ENCODE measurements at places on chromosomes 1 and 21.

GRCh38 chr21:34004013-34004938 is 69.1 kb upstream of the MRPS6 start:
- no peaks in the 10 kb centered on the region for H3K4me1 ChIP-seq
- no peak overlapping the region for H3K27ac ChIP-seq
- no peak overlapping the region for H3K4me3 ChIP-seq
- no peaks in the 10 kb centered on the region for H3K36me3 ChIP-seq
- DNase-seq: no peak

GRCh38 chr1:17119773-17120480 is 676 bp upstream of the PADI2 start:
- no peak for DNase-seq
- peak overlapping the region; percentile 74 for H3K4me3 ChIP-seq
- H3K27me3 ChIP-seq: peaks cover 15% of the 10 kb centered on the region
- no peaks in the 10 kb centered on the region for H3K4me1 ChIP-seq
- no peaks in the 10 kb centered on the region for H3K36me3 ChIP-seq

- no peak overlapping the region for H3K4me3 ChIP-seq
- no peaks in the 10 kb centered on the region for H3K4me1 ChIP-seq
- no peak overlapping the region for H3K27ac ChIP-seq
- H3K36me3 ChIP-seq: peaks cover 12% of the 10 kb centered on the region
These were observed 10.9 kb downstream of the YARS1 start for GRCh38 chr1:32806290-32806689.

- 0 out of 2 replicates have a peak, but pooled peaks cover 2% of the 10 kb centered on the region for H3K4me1 ChIP-seq
- DNase-seq: no peak
- H3K27ac ChIP-seq: no peak overlapping the region
- peaks cover 1% of the 10 kb centered on the region for H3K27me3 ChIP-seq
These were observed 80.3 kb downstream of the RUNX3 start for GRCh38 chr1:24849672-24850295.

All from iPS DF 6.9 (cell line).